Osteocyte (in vitro differentiated cells): ENCODE measurements at places on chromosomes 6 and 20.

- peaks cover 6% of the 10 kb centered on the region for H3K4me1 ChIP-seq
- H3K36me3 ChIP-seq = no peaks in the 10 kb centered on the region
- DNase-seq = no peak
- no peak overlapping the region for H3K27ac ChIP-seq
Measured at GRCh38 chr6:75484535-75484934, 9.1 kb downstream of the FILIP1 start.

GRCh38 chr20:61405007-61405406 lies 152.9 kb downstream of the CDH4 start:
- no peaks in the 10 kb centered on the region for H3K4me1 ChIP-seq
- DNase-seq = no peak
- no peaks in the 10 kb centered on the region for H3K27me3 ChIP-seq
- H3K4me3 ChIP-seq = no peak overlapping the region

- H3K27ac ChIP-seq = no peak overlapping the region
- H3K4me1 ChIP-seq = no peaks in the 10 kb centered on the region
- no peak overlapping the region for H3K4me3 ChIP-seq
- H3K27me3 ChIP-seq = no peaks in the 10 kb centered on the region
- no peak for DNase-seq
- H3K36me3 ChIP-seq = no peaks in the 10 kb centered on the region
Measured at GRCh38 chr6:96237638-96238347, 222.0 kb downstream of the FUT9 start.

GRCh38 chr6:20814494-20814893 lies 280.2 kb downstream of the CDKAL1 start:
- H3K36me3 ChIP-seq = no peaks in the 10 kb centered on the region
- peaks cover 35% of the 10 kb centered on the region for H3K4me1 ChIP-seq
- no peaks in the 10 kb centered on the region for H3K27me3 ChIP-seq

DNA sequence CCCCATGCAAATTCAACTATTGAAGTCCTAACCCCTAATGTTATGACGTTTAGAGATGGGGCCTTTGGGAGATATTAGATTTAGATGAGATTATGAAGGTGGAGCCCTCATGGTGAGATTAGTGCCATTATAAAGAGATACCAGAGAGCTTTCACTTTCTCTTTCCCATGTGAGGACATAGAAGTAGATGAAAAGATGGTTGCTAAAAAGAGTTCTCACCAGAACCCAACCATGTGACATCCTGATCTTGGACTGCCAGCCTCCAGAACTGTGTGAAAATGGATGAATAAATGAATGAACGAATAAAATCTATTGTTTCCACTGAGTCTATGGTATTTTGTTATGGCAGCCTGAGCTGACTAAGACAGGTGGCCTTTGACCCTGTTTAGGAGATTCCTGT lies 50.6 kb upstream of the FBXO30 start:
- no peak overlapping the region for H3K4me3 ChIP-seq
- DNase-seq = no peak
- no peak overlapping the region for H3K27ac ChIP-seq
- H3K4me1 ChIP-seq = no peaks in the 10 kb centered on the region

DNA sequence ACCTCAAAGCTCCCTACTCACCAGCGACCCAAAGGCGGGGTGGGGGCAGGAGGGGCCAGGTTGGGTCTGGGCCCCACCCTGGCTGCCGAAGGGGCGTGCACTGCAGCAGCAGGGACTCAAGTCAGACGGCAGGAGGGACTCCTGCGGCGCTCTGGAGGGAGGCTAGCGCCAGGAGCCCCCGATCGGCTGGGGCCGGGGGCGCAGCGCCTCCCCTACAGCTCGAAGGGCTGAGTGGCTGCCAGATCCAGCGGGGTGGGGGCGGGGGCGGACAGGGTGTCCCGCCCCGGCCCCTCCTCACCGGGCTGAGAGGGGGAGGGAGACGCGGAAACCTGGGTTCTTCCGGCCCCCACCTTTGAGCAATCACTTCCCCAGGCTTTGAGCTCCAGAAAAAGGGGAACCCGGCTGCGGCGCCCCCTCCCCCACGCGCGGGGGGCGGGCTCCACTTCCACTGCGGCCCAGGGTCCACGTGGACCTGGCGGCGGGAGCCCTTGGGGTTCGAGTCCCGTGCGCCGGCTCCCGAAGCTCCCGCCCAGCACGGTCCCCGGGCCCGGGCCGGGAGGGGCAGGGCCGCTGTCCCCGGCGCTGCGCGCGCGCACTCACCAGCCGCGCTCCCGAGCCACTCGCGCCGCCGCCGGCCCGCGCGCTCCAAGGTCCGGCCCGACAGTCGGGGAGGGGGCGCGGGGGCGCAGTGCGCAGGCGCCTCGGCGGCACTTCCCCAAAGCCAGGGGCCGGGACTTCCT lies at the start of gene RGS19:
Gene RGS19 (minus strand): TSS at position 246 of the 740 bp plus-strand sequence. CDS start 2,632 bp downstream, outside the sequence.
- peak; percentile 89 for DNase-seq
- H3K4me1 ChIP-seq = peaks cover 35% of the 10 kb centered on the region
- H3K36me3 ChIP-seq = no peaks in the 10 kb centered on the region
- no peaks in the 10 kb centered on the region for H3K27me3 ChIP-seq
- peak within 1 kb of the TSS; percentile 38 for H3K27ac ChIP-seq

DNA sequence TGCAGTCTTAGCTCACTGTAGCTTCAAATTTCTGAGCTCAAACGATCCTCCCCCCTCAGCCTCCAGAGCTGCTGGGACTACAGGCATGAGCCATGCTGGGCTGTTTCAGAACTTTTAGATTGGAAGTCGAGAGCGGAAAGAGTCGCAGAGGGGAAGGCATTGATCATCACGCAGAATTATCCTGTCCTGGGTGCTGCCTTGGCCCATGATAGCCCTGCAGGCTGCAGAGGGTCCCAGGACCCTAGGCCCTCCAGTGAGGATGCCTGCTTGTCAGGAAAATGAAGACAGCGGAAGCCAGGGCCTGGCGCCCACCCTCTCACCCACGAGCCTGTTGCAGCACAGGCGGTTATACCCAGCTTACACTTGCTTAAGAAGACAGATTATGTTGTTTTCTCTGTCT lies 9.1 kb downstream of the TMEM181 start:
- H3K27ac ChIP-seq = no peak overlapping the region
- DNase-seq = no peak
- no peaks in the 10 kb centered on the region for H3K27me3 ChIP-seq
- peaks cover 9% of the 10 kb centered on the region for H3K36me3 ChIP-seq
- H3K4me1 ChIP-seq = peaks cover 21% of the 10 kb centered on the region

GRCh38 chr6:40349123-40349900 lies 237.9 kb downstream of the LRFN2 start:
- H3K4me3 ChIP-seq = no peak overlapping the region
- no peaks in the 10 kb centered on the region for H3K36me3 ChIP-seq
- no peak overlapping the region for H3K27ac ChIP-seq
- DNase-seq = peak; percentile 56
- no peaks in the 10 kb centered on the region for H3K27me3 ChIP-seq

- DNase-seq = no peak
- H3K4me1 ChIP-seq = no peaks in the 10 kb centered on the region
- H3K27me3 ChIP-seq = peaks cover 5% of the 10 kb centered on the region
- no peak overlapping the region for H3K27ac ChIP-seq
- H3K4me3 ChIP-seq = no peak overlapping the region
- H3K36me3 ChIP-seq = peaks cover 3% of the 10 kb centered on the region
Measured at GRCh38 chr20:25399037-25399430, 8.4 kb upstream of the ABHD12 start.

GRCh38 chr6:156933201-156934068 lies 156.3 kb downstream of the ARID1B start:
- peak overlapping the region; percentile 9 for H3K27ac ChIP-seq
- peaks cover 11% of the 10 kb centered on the region for H3K36me3 ChIP-seq
- H3K4me1 ChIP-seq = peaks cover 20% of the 10 kb centered on the region
- DNase-seq = no peak

DNA sequence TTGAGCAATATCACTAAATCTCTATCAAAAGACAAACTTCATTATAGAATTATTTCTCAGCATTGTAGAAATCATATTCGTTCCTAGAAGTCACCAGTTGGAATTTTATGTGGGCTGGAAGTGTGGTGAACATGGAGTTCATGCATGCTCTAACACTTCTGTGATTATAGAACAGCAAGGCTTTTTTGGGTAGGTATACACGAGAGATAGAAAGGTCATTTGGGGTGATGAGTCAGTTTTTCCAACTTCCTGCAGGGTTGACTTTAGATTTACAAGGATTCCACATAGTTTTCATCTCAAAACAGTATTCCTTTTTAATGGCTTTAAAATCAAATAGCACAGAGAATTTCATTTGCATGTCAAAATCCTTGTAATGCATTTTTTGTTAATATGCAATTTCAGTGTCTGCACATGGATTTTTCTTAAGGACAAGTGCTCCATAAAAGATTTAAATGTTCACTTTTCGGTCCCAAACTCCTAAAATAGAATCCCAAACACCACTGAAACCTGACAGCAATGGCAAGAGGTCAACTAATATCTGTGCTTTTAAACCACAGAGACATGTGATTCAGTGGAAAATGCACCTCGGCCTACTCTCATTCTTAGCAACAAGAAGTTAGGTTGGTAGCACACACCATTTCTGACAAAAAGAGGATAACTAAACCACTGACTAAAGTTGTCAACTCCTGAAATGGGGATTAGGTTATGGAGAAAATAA lies 211.0 kb downstream of the MOXD1 start:
- no peak for DNase-seq
- H3K4me3 ChIP-seq = no peak overlapping the region
- H3K36me3 ChIP-seq = no peaks in the 10 kb centered on the region

GRCh38 chr6:136525586-136526195 lies 24.5 kb downstream of the MAP7 start:
- peaks cover 6% of the 10 kb centered on the region for H3K4me1 ChIP-seq
- no peaks in the 10 kb centered on the region for H3K36me3 ChIP-seq
- no peak overlapping the region for H3K27ac ChIP-seq
- DNase-seq = no peak

DNA sequence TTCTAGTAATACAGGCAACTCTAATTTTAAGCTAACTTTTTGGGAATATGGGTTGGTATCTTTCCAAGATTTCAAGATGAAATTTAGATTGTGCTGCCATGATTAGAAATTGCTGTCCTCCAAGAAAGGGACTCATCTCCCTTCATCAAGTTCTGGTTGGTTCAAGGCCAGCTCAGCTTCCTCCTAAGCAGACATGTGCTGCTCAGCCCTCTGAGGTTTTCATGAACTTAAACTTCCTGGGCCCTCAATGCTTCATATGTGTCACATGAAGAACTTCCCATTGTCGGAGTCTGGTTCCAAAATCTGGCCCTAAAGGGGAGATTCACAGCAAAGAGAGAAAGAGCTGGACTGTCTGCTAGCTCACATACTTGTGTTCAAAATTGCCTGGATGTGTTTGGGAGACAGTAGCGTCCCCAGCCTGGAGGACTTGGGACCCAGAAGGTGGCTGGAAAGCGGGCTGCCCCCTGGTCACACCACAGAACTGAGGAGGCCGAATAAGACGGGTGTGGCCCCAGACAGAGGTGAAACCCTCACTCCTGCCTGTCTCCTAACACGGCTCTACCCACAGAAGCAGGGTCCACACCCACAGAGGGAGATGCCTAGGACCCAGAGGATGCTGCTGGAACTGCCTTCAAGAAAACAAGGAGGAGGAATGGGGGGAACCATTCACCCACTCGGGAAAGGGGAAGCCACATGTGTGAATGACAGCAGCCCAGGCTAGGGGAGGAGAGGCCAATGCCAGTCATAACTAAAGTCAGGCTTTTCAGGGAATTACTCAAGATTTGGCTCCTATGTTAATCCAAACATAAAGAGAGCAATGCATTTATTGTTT lies 54.3 kb upstream of the GPR31 start:
- no peak overlapping the region for H3K4me3 ChIP-seq
- peaks cover 19% of the 10 kb centered on the region for H3K27me3 ChIP-seq
- DNase-seq = no peak

DNA sequence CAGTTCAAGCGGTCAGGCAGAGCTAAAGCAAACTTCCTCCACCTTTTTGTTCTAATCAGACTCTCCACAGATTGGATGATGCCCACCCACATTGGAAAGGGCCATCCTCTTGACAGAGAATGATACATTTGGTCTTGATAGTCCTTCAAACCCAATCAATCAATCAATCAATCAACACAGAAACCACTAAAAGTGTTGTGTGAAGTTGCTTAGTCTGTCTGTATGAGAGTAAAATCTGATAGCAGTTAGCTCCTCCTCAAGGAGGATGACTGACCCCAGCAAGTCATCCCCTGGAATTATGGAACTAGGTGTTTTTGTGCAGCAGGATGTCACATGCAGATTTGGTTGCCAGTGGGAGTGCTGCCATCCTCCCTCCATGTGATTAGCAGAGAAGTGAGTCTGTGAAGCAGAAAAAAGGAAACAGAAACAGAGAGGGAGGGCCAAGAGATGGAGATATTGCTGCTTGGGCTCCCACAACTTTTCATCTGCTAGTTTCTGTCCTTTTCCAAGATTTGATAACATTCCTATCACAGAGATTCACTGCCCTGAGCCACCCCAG lies 32.0 kb upstream of the SSTR4 start:
- H3K4me1 ChIP-seq = peaks cover 8% of the 10 kb centered on the region
- peaks cover 1% of the 10 kb centered on the region for H3K36me3 ChIP-seq
- no peak overlapping the region for H3K4me3 ChIP-seq

- H3K36me3 ChIP-seq = no peaks in the 10 kb centered on the region
- no peak for DNase-seq
- no peak overlapping the region for H3K27ac ChIP-seq
- no peaks in the 10 kb centered on the region for H3K27me3 ChIP-seq
- H3K4me1 ChIP-seq = peaks cover 37% of the 10 kb centered on the region
- no peak overlapping the region for H3K4me3 ChIP-seq
Measured at GRCh38 chr6:44649365-44650025, 262.0 kb downstream of the CDC5L start.

DNA sequence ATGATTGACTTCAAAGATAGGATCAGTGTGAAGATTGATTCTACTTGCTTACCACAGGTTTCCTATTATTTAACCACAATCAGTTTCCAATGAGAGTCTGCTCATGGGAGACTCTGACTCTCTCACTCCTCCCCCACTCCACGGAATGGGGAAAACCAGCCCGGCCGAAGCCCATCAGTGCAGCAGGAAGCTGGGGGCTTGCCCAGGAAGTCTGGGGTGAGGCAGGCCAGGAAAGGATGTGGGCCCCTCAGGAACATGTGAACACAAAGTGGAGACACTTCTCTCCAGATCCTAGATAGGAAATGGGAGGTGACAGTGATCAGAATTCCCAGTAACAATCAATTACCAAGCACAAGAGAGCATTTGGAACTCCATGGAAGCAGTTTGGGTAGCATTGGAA lies 144.2 kb downstream of the TTLL2 start:
- H3K36me3 ChIP-seq = no peaks in the 10 kb centered on the region
- peak; percentile 57 for DNase-seq
- H3K27ac ChIP-seq = no peak overlapping the region
- H3K4me1 ChIP-seq = peaks cover 8% of the 10 kb centered on the region
- peaks cover 18% of the 10 kb centered on the region for H3K27me3 ChIP-seq
- no peak overlapping the region for H3K4me3 ChIP-seq

GRCh38 chr6:167550941-167551627 lies 226.2 kb downstream of the TTLL2 start:
- peaks cover 4% of the 10 kb centered on the region for H3K36me3 ChIP-seq
- H3K27me3 ChIP-seq = peaks cover 9% of the 10 kb centered on the region
- H3K4me1 ChIP-seq = peaks cover 18% of the 10 kb centered on the region
- H3K27ac ChIP-seq = no peak overlapping the region
